Hematopoietic multipotent progenitor cell treated with erythropoietin and hydrocortisone succinate and interleukin-3 and kit ligand, for 15 days (in vitro differentiated cells): ENCODE measurements at places on chromosomes 4 and X.

- DNase-seq, result no peak
Observed at GRCh38 chrX:55118574-55118973, 29.8 kb downstream of the PAGE2 start.

GRCh38 chr4:109547394-109547793 lies 12.7 kb upstream of the MCUB start:
- no peak for DNase-seq

DNA sequence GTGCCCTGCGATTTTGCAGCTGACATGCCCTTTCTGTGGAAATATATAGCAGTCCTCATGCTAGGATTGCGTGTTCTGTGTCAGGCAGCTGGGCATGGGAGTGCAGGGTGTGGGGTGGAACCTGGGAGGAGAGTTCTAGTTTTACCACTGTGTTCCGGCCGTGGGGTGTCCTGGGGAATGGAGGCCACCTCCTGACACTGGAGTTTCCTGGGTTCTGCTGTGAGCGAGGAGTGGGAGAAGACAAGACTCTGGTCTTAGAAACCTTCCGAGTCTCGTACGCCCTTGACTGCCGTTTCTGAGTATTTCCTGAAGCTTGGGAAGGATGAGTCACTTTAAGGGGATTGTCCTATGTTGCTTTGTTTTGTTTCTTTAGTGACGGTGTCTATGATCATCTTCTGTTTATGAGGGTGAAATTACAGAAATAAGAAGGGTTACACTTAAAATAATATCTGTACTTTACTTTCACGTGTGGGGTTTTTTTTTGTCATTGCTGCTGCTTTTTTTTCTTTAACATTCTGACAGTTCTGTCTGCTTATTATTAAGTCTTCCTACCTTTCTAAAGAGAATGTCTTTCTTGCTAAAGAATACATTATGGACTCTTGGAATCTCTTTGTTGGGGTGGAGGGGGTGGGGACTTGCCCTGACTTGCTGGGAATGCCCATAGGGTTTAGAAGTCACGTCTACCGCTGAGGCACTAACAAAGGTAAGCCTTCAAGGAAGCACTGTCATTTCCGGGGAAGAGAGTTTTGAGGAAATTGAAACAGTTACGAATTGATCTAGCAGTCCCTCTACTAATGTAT lies 19.1 kb downstream of the CD99 start:
- DNase-seq, result no peak

DNA sequence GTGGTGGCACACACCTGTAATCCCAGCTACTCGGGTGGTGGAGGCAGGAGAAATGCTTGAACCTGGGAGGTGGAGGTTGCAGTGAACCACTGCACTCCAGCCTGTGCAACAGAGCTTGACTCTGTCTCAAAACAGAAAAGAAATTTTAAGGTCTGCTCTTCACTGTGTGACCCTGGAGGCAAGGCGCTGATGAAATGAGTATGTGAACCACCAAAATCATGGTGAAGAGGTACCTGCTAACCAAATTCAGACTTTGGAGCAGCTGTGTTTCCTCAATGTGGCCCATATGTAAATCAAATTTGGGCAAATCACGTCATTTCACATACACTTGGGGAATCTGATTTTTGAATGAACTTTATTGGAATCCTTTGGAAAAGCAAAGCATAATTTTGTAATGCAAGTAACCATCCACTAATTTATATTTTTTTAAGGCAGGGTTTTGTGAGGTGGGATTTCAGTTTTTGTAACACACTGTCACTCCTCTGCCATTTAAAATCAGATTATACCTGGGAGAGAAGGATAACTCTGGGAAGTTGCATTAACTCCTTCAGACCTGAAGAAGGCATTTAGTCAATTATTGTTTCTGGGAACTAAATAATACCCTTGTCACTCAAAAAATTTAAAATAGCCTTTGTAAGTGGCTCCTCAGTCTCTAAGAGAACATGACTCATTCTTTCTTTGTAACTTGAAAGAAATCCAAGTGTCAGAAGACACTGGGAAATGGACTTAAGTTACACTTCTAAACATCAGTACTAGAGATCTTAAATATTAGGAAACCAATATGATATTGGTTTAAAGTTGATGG lies 24.0 kb downstream of the DOCK11 start:
- DNase-seq, result no peak

GRCh38 chr4:65381648-65382047 lies 288.6 kb downstream of the EPHA5 start:
- DNase-seq, result no peak
